Activated T-cell treated with anti-CD3 and anti-CD28 coated beads for 48 hours (primary cell): ENCODE measurements at places on chromosomes 3 and 15.

- DNase-seq: no peak
Measured at GRCh38 chr15:56307180-56307579, 58.0 kb upstream of the TEX9 start.

GRCh38 chr3:128379367-128380160, 87.1 kb downstream of the DNAJB8 start:
- DNase-seq: no peak

DNA sequence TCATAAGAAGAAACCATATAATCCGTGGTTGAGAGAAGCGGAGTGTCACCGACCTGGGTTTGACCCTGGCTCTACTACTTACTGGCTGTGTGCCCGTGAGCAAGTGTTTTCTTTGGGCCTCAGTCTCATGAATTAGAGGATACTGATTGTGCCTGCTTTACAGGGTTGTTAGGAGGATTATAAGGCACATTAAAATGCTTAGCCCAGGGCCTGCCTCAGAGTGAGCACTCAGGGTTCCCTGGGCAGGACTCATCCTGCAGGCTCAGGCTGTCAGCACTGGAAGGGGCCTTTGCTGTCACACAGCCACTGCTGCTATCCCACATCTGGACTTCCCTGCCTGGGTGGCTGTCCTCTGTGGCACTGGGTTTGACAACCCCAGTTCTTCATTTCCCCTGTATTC, 4.7 kb downstream of the PLA2G4F start:
- DNase-seq: no peak

DNA sequence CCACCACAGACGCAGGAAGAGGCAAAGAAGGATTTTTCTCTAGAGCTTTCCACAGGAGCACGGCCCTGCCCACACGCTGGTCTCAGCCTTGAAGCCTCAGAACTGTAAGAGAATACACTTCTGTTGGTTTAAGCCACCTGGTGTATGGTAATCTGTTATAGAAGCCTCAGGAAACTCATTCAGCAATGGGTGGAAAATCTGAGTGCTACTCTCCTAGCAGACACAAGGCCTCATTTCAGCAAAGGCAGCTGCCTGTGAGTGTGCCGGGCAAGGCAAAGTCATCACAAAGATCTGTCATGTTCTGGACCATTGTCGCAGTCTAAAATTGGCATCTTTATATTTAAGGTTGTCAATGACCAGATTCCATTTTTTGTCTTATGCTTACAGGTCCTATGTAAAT, 31.0 kb downstream of the ATP10A start:
- DNase-seq: no peak

DNA sequence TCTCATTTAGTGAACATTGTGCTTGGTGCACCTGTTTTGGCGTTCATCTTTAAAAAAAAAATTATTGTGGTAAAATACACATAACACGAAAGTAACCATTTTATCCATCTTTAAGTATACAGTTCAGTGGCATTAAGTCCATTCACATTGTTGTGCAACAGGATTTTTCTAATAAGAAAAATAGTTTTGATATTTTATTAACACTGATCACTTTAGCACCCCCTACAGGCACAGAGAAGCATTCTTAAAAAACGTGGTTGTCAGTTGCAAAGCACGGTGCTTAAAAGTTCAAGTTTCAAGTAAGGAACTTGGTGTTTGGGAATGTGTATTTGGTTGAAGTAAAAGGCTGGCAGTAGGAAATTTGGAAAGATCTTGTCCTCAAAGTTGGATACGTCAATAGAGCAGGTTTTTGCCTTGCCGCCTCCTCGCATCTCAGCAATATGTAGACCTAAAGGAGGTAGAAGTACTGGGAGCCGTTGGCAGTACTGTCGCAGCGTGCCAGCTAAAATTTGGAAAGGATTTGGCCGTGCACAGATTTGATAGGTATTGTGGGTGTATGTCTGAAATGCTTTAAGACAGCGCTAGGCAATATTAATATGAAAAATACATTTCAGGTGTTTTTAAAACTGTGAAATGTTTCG, 110.4 kb downstream of the LRRC28 start:
- no peak for DNase-seq
